ENCODE measurements at places on chromosomes 4 and X.

GRCh38 chr4:144709793-144710525 is 64.0 kb downstream of the HHIP start:
- no peak for DNase-seq

- DNase-seq: no peak
Observed at GRCh38 chr4:77040270-77040669, 35.5 kb downstream of the CCNI start.

- DNase-seq: no peak
Observed at GRCh38 chr4:41122775-41123174, 91.6 kb downstream of the APBB2 start.

GRCh38 chr4:123649645-123650391 is 253.2 kb downstream of the SPRY1 start:
- DNase-seq: no peak

GRCh38 chrX:69546417-69546816 is 42.3 kb downstream of the NALF2 start:
- DNase-seq: no peak

DNA sequence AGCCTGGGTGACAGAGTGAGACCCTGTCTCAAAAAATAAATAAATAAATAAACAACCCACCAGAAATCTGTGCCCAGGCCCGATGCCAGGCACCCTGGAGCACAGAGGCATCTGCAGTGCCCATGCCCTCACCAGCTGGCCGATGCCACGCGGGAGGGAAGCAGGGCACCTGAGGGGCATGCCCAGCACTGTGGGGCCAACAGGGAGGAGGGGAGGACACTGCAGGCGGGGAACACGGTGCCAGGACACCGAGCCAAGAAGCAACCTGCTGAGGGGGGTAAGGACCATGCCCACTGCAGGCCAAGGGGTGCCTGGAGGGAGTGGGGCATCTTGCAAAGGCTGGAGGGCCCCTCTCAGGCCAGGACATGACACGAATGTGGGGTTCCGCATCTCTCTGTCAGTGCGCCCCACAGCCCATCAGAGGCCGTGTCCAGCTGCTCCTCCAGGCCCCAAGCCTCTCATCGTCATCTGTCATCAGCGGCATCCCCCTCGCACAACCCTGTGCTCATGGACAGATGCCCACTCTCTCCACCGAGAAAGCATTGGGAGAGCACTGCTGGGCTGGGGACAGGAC is 13.3 kb upstream of the DUSP9 start:
- no peak for DNase-seq

DNA sequence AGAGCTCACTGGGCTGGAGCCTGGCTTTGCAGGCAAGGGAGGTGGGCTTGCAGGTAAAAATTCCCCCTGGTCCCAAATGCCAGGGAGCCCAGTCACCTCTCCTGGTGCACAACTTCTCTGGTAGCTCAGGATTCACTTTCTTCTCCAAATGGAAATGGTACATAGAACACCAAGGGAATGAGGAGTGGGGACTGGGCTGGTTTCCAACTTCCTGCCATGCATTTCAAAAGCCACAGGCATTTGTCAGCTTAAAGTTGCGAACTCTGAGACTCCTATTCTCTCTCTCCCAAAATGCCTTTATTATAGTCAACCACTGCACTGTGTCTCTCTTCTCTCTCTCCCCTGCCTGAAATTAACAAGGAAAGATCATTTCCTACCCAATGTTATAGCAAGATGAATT is 177.3 kb downstream of the GRIA3 start:
- DNase-seq: no peak

GRCh38 chrX:78513971-78514738 is 145.0 kb downstream of the RTL3 start:
- no peak for DNase-seq

DNA sequence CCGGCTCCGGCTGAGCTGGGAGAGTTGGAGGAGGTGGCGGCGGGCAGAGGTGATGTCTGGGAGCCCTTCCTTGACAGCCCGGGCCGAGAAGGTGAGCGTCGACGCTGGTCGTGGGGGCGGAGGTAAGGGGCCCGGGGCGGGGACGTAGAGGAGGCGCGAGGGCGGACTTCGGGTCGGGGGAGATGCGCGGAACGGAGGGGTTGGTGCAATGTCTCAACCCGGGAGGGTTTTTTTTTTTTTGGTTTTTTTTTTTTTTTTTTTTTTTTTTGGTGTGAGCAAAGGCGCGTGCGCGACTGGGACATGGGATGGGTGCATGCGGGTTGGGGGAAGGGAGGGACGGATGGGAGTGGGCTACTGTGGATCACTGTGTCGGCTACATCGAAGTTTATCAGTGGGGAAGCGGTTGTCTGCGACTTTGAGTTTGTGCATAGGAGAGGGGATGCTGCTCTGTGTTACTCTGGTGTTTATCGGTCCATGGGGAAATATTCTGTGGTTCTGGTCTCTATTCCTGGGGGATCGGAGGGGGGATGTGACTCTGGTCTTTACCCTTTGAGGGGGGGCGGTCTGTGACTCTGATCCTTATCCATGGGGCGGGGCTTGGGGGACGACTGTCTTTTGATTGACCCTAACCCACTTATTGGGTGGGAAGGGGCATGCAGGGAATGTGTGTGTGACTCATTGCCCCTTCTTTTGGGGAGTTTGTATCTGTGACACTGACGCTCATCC is 537 bp downstream of the RBM10 start:
- DNase-seq: no peak

- peak; percentile 64 for DNase-seq
Observed at GRCh38 chrX:65587616-65588526, 53.3 kb upstream of the LAS1L start.

- DNase-seq: no peak
Observed at GRCh38 chr4:183823434-183823833, 81.7 kb upstream of the STOX2 start.

DNA sequence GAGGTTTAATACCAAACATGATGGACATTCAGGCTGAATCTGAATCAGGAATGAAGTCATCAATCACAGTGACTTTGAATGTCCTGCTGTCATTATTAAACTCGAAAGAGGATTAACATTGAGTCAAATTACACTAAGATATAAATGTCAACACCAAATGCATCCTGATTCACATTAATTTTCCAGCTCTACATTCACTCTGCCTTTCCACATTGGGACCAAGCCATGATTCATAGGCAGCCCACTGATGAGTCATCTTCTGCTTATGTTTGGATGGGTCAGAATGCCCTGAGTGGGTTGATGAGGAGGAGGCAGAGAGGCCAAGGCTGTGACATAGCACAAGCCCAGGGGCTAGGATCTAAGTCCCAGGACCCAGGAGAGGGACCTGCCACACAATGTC is 247.6 kb upstream of the RPS6KA3 start:
- DNase-seq: no peak

- no peak for DNase-seq
Observed at GRCh38 chrX:149131774-149132173, 373.3 kb downstream of the IDS start.

GRCh38 chrX:47571215-47571614 is 10.2 kb downstream of the ARAF start:
- DNase-seq: no peak

GRCh38 chr4:90074322-90074886 is 52.8 kb upstream of the CCSER1 start:
- no peak for DNase-seq

- no peak for DNase-seq
Observed at GRCh38 chrX:21734175-21734574, 23.7 kb downstream of the SMPX start.

DNA sequence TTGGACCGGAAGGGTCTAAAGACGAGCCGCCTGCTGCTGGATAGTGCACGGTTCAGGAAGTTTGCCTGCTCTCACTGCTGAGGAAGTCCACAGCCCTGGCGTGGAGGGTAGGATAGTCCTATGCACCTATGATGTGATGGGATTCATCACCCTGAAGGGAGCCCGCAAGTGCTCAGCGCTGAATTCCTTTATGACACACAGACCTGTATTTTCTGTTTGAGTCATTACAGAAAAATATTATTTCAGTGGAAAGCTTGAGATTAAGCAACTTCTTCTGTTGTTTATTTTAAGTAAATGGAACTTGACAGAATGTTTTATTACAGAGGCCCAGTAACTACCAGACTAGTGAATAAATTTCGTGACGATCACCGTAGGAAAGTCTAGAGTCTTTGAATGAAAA is 123.2 kb downstream of the TRIML1 start:
- DNase-seq: no peak

DNA sequence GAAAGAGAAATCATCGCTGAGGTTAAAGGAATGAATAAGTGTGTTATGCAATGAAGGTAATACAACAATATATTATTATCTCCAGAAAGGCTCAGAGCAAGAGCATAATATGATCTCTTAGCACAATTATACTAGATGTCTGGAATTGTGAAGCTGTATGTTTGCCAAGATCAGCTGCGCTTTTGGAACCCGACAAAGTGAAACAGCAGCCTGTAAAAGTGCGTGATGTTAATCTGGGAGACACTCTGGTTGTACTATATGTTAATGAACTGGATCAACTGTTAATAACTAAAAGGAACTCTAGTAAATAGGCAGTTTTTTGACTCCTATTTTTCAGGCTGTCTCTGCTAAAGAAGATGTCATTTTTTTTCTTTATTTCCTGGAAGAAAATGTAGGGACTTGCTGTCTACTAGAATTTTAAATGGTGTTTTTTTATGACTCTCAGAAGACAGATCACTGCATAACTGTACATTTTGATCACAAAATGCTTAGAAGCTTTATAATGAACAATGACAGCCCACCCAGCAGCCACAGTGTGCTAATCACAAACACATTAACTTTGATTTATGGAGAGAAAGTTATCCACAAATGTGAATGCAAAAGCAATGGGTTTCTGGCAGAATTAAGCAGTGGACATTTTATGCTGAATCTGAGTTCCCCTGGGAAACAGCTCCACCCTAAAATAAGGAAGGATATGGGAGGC is 50.2 kb downstream of the UGT2B28 start:
- no peak for DNase-seq

DNA sequence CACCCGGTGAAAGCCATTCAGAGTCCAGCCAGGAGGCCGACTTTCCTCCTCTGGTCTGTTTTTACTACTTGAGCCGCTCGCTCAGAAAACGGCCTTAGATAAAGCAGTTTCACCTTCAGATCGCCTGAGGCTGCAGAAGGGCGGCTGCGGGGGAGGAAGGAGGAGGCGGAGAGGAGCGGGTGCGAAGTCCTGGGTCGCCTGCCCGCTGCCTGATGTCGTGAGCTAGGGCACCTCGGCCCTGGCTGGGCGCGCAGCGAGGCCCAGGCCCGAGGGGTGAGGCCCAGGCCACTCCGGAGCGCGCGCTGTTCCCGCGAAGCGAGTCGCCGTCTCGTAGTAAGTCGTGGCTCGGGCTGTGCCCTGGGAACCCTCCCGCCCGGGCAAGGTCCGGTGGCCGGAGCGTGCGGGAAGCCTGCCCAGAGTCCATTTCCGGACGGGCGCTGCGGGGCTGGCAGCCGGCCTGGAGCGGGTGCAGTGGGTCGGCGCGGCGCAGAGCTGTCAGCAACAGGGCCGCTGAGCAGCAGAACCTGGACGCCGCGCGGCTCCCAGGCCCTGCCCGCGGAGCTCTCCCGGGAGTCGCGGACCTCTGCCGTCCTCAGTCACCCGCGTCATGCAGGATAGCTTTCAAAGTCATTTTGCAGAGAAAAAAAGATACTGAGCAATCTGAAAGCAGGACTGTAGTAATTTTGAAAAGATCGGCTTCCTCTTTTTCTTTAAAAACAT is 18.6 kb downstream of the TRIM2 start:
- DNase-seq: no peak

- DNase-seq: no peak
Observed at GRCh38 chr4:126306152-126306869, 991.6 kb downstream of the FAT4 start.

DNA sequence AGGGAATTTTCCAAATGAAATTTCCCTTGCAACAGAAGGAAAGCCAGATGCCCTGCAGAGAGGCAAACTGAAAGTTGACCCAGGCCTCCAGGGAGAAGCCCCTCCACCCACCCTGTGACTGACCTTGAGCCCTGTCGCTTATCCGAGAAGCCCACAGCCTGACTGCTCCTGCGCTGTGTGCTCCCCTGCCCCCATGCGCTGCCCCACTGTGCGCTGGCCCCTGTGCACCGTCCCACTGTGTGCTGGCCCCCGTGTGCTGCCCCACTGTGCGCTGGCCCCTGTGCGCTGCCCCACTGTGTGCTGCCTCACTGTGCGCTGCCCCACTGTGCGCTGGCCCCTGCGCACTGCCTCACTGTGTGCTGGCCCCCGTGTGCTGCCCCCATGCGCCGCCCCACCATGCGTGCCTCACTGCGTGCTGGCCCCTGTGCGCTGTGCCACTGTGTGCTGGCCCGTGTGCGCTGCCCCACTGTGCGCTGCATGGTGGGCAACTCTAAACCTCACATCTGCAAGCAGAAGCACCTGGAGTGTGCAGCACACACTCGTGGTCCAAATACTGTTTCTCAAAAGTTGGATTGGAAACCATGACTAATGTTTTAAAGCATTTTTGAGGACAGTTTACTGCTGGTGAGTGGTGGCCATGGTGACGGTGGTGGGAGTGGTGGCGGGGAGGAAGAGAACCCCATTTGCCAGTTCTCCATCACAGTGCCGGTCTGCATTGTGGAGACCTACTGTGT is 8.3 kb upstream of the GRPEL1 start:
- no peak for DNase-seq

GRCh38 chr4:996030-996996 is 3.1 kb upstream of the SLC26A1 start:
- DNase-seq: no peak

- DNase-seq: no peak
Observed at GRCh38 chr4:77777135-77777807, 41.9 kb downstream of the CNOT6L start.

DNA sequence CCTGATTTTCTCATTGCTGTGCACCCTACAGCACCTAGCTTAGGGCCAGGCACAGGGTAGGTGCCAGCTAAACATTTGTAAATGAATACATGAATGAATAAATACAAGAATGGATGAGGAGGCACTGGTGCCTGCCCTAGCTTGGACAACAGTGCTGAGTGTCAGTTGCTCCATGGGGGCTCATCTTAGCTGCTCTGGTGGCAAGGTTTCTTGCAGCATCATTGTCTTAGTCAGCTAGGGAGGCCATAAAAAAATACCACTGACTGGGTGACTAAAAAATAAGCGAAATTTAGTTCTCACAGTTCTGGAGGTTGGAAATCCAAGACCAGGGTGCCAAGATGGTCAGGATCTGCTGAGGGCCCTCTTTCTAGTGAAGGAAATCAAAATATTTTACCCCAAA is 31.2 kb downstream of the TMEM31 start:
- no peak for DNase-seq

- DNase-seq: no peak
Observed at GRCh38 chr4:95715830-95716229, 124.1 kb upstream of the PDHA2 start.

DNA sequence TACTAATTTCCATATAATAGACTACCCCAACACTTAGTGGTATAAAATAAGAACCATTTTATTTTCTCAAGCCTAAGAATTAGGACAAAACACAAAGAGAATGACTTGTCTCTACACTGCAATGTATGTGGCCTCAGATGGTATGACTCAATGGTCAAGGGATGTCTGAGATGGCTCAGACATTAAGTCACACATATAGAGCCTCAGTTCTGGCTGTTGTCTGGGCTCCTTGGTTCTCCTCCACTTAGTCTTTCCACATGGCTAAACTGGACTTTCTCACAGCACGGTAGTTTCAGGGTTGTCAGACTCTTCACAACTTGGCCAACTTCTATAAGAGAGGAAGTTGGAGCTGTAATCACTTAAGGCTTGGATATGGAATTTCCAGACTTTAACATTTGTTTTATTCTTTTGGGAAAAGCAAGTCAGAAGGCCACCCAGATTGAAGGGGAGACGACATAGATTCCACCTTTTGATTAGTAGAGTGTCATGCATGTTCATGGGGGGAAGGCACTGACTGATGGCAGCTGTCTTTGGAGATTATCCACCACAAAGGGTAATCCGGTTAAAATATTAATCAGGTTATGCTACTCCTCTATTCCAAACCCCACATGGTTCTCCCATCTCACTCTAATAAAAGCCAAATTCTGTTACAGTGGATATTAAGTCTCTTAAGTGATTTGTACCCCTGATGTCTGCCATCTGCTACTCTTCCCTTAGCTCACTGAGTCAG is 9.4 kb downstream of the IL15 start:
- no peak for DNase-seq

Measured in omental fat pad (tissue), 4 donors.